A549 treated with DMSO at 1 μM for 4 hours (cell line): ENCODE measurements at places on chromosomes 2 and 18. TPM values are rescaled to one million over a fixed set of nuclear protein-coding genes. Genes with fewer than 3 reads are reported as not detected.

CHRND gene
- total RNA-seq = not detected in 5 replicates

ALK gene
- total RNA-seq = 0.04 TPM in 1 of 5 replicates, not detected in the others

TTL gene
- total RNA-seq = 39.3 to 49.6 TPM (median 42.6 TPM) in 5 replicates

PROC gene
- 2.9 to 4.5 TPM (median 3.3 TPM) in 5 replicates for total RNA-seq

SEPTIN10 gene
- total RNA-seq = 46.6 to 73.0 TPM (median 61.4 TPM) in 5 replicates

TXNDC9 gene
- 37.3 to 44.9 TPM (median 41.4 TPM) in 5 replicates for total RNA-seq

CBLN2 gene
- 0.06 to 0.21 TPM (median 0.14 TPM) in 4 of 5 replicates, not detected in the other for total RNA-seq

TUBA3E gene
- not detected in 5 replicates for total RNA-seq

SMARCAL1 gene
- total RNA-seq = 13.5 to 20.5 TPM (median 17.9 TPM) in 5 replicates

POTEC gene
- total RNA-seq = not detected in 5 replicates

C2orf72 gene
- total RNA-seq = 4.6 to 8.6 TPM (median 6.5 TPM) in 5 replicates

WNT10A gene
- 0.11 TPM in 1 of 5 replicates, not detected in the others for total RNA-seq

WDR75 gene
- total RNA-seq = 44.2 to 50.4 TPM (median 48.7 TPM) in 5 replicates

KCNJ3 gene
- total RNA-seq = not detected in 5 replicates

IL36G gene
- total RNA-seq = not detected in 5 replicates

KCNE4 gene
- 0.87 to 1.6 TPM (median 1.2 TPM) in 5 replicates for total RNA-seq

RAX gene
- not detected in 5 replicates for total RNA-seq

EIPR1 gene
- 39.5 to 42.7 TPM (median 40.3 TPM) in 5 replicates for total RNA-seq

IL1RL2 gene
- total RNA-seq = not detected in 5 replicates
